ENCODE measurements at places on chromosomes 16 and 17. TPM values are rescaled to one million over a fixed set of nuclear protein-coding genes. Genes with fewer than 3 reads are reported as not detected.

Gene LGALS9
- 233 TPM for total RNA-seq

Gene SLC35G3
- not detected for total RNA-seq

Gene IGSF6
- 0.25 TPM for total RNA-seq

DNA sequence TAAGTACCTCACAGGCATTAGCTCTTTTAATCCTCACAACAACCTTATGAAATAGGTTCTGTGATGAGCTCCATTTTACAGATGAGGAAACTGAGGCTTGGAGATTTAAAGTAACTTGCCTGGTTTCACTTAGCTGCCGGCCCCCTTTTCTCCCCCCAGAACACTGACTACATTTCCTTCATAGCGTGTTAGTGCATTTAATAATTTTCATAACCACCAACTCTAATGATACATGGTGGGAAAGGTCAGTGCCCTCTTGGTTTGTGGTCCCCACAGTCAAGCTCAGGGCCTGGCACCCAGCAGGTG, 16.5 kb upstream of the RHOT1 start:
- DNase-seq, result no peak

DNA sequence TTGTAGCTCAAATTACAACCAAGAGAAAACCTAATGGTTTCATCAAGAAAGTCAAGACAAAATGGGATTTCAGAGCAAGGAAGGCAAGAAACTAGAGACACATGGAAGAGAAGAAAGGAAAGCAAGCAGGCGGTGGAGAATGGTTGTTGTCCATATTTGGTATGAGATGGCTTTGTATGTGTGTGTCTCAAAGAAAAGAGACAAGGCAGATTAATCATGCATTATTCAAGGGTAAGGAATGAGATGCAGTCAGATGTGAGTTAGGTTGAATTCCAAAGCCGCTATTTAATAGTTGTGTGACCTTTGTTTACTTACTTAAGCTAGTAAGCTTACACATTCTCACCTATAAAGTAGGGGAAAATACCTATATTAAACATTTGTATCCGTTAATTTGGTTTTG, 1029.6 kb downstream of the CDH11 start:
- DNase-seq, result no peak

DNA sequence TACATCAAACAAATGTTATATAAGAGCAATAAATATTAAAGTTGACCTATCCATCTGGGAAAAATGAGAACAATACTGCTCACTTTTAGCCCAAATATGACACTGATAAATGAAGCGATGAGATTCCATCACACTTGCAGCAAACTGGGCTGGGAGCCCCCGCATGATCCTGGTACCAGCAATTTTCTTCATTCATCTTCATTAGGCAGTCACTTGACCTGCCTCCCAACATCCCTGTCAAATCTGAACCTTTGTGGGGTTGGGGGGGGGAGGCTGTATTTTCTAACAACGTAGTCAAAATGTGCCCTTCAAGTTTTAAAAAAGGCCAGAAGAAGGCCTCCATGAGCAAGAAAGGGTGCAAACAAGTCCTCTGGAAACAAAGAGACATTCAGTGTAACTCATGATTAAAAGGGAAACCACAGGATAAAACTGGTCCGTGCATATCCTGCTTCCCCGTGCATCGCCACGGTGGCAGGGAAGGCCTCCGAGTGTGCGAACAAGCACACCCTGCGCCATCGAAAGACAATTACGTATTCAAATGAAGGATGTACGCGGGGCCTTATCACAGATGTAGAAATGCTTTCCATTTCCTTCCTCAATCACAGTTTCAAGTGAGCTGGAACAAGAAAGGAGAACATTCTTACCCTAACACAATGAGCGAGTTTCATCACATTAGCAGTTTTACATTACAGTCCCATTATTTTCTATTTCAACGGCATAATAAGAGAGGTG, 48.4 kb downstream of the TOX3 start:
- no peak for DNase-seq

GRCh38 chr17:75730065-75730464, 8.8 kb downstream of the ITGB4 start:
- no peak for DNase-seq

DNA sequence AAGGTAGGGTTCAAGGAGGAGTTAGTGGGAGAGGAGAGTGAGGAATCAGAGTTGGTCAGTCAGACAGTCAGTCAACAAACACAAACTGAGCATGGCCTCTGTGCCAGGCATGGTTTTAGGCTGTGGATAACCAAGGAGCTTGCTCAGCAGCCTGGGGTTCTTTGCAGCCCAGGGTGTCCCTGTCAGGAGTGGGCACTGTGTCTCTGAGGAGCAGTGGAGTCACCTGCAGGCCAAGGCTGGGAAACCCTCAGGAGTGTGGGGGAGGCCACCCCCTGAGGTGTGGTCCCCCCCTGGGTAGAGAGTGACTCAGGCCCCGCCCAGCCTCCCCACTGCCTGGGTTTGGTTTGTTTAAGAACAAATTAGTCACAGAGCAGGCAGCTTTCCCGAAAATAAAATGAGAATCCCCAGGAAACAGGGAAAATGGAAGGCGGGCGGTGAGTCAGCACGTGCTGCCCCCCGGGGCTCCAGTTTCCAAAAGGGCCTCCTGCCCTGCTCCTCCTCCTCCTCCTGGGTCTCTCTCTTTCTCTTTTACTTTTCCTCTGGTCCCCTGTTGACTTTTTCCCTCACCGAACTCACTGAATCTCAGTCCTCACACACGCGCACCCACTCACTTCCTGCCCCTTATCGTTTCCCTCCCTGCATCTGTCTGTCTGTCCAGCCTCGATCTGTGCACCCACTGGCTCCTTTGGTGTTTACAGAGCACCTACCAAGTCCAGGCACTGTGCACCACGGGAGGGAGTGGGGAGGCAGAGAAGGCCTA, 44.3 kb downstream of the SOCS3 start:
- DNase-seq, result peak; percentile 44

DNA sequence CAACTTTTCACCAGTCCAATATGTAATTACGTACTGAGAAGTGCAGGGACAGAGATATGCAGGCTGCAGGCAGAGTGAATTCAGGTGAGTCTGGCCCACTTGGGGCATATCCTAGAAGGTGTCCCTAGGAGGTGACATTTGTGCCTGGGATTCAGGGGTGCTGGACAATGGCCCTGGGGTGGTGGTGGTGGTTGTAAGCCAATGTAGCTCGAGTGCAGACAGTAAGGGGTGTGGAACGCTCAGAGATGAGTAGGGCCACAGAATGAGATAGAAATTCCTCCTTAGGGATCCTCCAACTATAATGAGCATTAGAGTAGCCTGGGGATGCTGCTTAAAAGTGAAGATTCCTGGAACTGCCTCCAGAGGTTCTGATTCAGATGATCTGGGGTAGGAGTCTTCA, 221.7 kb upstream of the MPHOSPH6 start:
- DNase-seq, result no peak

DNA sequence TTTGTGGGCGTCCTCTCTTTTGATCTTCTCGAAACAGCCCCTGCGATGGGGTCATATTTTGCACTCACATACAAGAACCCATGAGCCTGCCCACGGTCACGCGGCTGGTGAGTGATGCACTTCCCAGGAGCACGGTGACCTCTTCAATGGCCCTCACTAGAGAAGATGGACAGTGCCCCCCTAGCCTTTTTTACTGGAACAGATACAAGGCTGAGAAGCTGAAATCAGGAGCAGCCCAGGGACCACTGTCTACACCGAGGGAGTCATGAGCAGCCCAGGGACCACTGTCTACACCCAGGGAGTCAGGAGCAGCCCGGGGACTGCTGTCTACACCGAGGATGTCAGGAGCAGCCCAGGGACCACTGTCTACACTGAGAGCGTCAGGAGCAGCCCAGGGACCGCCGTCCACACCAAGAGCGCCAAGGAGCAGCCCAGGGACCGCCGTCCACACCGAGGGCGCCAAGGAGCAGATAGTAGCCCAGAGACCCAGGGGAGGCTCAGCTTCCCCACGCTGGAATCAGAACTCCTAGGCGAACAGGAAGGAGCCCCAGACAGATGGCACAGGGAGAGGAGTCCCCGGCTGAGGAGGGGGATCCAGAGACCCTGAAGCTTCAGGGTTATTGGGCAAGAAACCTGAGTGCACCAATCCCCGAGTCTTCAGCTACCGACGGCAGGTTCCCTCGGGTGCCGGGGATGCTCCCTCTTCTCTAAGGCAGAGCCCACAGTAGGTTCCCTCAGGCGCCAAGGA, 23.7 kb downstream of the ACSF3 start:
- DNase-seq, result no peak

DNA sequence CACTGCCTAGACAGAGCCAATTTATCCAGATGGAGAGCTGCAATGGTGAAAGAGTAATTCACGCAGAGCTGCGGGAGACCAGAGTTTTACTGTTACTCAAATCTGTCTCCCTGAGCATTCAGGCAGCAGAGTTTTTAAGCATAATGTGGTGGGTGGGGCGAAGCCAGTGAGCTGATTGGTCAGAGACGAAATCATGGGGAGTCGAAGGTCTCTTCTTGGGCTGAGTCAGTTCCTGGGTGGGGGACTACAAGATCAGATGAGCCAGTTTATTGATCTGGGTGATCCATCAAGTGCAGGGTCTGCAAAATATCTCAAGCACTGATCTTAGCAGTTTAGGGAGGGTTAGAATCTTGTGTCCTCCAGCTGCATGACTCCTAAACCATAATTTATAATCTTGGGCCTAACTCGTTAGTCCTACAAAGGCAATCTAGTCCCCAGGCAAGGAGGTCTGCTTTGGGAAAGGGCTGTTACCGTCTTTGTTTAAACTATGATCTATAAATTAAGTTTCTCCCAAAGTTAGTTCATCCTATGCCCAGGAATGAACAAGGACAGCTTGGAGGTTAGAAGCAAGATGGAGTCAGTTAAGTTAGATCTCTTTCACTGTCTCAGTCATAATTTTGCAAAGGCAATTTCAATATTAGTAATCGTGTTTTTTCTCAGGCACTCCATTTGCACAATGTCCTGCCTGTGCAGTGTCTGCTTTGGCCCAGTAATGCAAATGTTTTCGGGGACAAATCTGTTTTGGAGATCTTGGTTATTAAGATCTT, 27.0 kb downstream of the PIGL start:
- DNase-seq, result no peak

GRCh38 chr17:29240968-29241963, 5.4 kb upstream of the CRYBA1 start:
- DNase-seq, result no peak

DNA sequence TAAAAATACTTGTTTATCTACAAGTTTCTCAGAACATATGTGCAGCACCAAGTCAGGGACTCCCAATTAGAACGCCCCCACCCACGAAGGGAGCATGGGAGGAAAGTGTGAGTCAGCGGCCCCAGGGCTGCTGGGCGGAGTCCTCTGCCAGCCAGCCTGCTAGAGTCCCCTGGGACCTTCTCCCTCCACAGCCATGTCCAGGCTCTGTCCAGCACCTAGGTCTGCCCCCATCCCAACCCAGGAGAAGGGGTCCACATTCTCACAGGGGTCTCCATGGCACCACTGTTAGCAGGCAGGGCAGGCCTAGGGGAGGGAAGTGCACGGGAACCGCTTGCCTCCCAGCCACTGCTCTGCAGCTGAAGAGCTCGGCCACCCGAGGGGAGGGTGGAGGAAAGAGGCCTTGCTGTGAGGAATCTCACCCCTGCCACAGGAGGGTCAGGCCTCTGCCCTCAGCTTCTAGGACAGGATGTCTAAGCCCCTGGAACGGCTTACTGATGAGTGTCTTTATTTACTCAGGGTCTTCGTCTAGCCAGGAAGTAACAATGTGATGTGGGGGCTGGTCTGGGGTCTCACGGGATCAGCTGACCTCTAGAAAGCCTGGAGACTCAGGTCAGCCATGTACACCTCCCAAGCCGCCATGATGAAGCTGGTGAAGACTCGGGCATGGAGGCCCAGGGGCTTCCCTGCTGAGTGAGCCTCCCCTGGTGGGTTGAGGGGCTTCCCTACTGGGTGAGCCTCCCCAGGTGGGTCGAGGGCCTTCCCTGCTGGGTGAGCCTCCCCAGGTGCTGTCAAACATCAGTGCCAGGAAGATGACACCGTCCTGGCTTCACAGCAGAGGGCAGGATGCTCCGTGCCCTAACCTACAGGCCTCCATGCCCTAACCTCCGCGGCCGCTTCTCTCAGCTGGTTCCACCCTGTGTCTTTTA, 190.3 kb downstream of the RBFOX3 start:
- DNase-seq, result no peak

- no peak for DNase-seq
Observed at GRCh38 chr17:58531122-58531521, 16.7 kb upstream of the MTMR4 start.

GRCh38 chr16:85858984-85859817, 39.8 kb upstream of the IRF8 start:
- no peak for DNase-seq

GRCh38 chr17:68694791-68695485, 93.8 kb upstream of the FAM20A start:
- DNase-seq, result no peak

GRCh38 chr16:16033208-16033717, 83.8 kb downstream of the ABCC1 start:
- DNase-seq, result peak; percentile 43
